Astrocyte (in vitro differentiated cells and primary cell): ENCODE measurements at places on chromosomes 7 and 10.

DNA sequence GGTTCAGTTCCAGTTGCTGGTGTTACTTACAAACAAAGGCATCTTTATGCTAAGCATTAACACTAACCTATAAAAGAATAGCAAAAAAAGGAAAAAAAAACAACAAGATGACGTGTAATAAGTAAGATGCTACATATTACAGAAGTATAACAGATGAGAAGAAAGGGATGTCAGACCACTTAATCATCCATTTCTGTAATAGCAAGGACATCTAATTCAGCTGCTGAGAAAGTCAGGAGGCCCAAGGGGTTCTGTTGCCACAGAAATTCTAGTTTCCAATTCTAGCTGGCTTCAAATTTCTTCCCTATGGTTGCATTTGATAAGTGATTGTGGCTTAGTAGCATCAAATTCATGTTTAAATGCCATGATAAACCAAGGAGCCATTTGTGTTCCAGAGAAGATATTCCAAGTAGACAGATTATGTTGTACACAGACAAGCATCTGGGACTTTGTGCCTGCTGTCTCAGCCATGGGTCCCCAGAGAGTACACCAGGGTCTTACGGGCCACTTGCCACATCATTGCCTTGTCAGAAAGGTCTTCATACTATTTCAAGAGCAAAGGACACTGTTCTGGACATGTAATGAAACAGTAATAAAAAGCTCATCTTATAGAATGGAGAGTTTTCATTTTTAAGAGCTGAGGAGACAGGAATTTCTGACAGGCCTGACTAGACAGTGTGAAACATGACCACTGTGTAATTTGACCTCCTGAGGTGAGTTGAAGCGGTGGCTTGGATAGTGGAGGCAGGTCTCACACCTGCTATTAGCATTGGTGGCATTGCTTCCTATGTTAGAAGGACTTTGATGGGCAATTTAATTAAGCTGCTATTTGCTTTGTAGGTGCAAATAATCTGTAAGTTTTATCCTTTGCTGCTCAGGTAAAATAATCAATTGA, 4.2 kb upstream of the ASB4 start:
- DNase-seq: no peak

GRCh38 chr7:72190919-72191318, 221.2 kb downstream of the CALN1 start:
- no peak for DNase-seq

DNA sequence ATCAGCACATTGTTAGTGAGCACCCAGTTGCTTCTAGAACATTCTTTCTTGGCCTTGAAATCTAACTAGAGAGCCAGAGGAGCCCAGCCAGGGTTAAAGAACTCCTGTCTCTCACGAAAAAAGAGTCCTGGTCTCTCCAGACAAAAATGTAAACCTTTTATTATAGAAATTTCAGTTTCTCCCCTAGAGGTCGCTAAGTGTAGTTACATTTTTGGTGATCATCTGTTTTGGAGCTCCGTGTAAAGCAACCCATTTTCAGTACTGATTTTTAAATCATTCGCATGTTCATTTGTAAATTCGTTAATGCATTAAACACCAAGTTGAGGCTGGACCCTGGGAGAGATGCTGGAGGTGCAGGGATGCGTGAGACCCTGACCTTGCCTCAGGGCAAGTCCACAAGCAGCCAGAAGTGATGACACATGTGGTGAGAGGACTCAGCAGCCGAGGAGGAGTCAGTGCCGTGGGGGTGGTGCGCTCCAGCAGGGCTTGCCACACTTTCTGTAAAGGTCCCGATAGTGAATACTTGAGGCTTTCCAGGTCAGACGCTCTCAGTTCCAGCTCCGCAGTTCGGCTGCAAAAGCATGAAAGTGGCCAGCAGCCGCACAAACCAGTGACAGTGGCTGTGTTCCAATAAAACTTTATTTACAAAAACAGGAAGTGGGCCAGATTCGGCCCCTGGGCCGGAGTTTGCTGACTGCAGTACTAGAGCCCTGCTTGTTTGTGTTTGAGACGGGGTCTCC, 578.6 kb upstream of the FOXK1 start:
- peak; percentile 64 for DNase-seq

DNA sequence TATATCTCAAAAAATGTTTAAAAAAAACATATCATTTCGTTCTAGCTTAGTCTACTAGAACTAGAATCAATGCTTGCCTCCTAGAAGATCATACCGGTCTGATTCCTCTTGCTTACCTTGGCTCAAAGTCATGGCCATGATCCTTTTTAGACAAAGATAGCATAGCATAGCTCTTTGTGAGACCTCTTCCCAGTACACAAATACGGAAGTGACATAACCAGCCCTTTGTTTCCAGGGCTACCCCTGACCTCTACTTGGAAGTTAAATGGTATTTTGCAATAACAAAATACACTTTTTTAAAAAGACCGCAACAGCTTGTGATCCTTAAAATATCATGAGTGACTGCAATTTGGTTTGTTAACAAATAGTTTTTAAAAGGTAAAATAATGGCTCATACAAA, 130.7 kb upstream of the NOBOX start:
- no peak for DNase-seq

DNA sequence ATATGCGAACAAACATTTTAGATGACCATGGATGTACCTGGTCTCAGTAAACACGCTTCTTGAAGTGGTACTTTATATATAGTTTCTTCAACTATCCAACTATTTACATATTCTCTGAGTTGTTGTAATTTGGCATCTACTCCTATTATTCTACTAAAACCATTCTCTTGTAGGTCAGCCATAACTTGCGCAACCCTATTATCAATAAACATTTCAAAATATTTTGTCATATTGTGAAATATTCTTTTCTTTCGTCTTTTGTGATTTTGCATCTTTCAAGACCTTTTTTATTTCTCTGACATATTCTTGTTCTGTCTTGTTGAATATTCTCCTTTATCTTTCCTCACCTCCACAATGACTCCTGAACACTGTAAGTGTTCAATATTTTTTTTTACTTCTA, 753.3 kb downstream of the NXPH1 start:
- no peak for DNase-seq

- DNase-seq: no peak
Observed at GRCh38 chr7:2138146-2138765, 94.5 kb downstream of the MAD1L1 start.

- no peak for DNase-seq
Observed at GRCh38 chr7:143416565-143417149, 8.0 kb upstream of the EPHA1 start.

- peak; percentile 97 for DNase-seq
Observed at GRCh38 chr7:132430861-132431822, 145.1 kb downstream of the PLXNA4 start.

GRCh38 chr7:20064181-20064970, 152.8 kb downstream of the MACC1 start:
- peak; percentile 93 for DNase-seq

DNA sequence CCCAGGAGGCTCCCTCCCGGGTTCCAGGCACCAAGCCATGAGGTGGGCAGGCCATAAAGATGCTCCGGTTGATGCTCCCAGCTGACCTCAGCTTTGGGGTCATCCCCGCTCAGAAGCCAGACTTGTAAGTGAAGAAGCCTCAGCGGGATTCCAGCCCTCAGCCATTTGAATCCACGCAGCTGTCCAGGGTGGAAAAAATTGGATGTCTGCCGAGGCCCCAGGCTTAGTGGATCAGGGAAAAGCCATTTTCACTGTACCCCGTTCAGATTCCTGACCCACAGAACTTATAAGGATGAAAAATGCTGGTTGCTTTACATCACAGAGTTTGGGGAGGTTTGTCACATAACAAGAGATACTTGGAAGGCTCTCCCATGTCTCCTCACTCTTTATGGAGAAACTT, 49.2 kb upstream of the CPN1 start:
- DNase-seq: no peak

GRCh38 chr7:121831801-121832200, 41.2 kb upstream of the PTPRZ1 start:
- DNase-seq: no peak

DNA sequence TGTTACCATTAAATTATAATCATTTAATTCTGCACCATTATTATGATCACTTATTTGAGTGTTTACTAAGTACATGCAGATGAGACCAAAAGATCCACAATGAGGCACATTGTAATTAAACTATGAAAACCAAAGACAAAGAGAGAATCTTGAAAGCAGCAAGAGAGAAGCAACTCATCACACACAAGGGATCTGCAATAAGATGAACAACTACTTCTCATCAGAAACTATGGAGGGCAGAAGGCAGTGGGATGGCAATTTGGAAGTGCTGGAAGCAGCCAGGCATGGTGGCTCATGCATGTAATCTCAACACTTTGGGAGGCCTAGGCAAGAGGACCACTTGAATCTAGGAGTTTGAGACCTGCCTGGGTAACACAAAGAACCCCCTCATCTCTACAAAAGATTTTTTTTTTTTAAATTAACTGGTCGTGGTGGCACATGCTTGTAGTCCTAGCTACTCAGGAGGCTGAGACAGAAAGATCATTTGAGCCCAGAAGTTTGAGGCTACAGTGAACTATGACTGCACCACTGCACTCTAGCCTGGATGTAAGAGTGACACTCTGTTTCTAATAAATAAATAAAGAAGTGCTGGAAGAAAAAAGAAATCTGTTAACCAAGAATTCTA, 47.7 kb downstream of the CDK6 start:
- DNase-seq: no peak

- DNase-seq: no peak
Observed at GRCh38 chr7:95405800-95406199, 9.6 kb upstream of the PON3 start.

GRCh38 chr7:78095549-78095948, 297.0 kb downstream of the PHTF2 start:
- peak; percentile 86 for DNase-seq

DNA sequence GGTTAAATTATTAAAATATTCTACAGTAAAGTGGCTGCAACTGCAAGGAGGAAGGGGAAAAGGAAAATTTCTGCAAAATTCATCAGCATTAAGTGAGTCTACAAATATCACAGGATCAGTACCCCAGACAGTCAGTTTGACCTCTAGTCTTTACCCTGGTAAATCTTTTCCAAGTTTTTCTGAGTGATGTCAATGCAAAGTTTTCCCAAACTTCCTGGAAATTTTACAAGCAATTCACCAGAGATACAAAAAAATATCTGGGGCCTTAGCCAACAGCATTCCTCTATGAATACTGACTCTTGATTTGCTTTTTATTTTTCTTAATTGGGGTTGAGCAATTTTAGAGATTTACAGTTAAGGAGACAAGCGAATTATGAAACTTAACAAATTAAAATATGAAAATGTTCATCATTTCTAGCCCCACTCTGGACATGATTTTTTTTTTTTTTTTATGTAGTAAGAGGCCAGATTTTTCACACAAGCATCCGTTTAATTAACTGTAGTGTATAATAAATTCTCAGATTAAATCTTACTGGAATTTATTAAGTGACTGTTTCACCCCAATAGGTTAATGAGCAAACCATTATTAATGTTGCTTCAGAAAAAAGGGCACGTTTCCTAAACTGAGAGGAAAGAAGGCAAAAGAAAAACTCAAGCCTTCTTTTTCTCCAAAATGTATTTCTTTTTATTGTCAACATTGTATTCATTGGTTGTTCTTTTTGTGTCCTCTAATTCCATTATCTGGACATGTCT, 539.5 kb upstream of the FZD8 start:
- peak; percentile 35 for DNase-seq

DNA sequence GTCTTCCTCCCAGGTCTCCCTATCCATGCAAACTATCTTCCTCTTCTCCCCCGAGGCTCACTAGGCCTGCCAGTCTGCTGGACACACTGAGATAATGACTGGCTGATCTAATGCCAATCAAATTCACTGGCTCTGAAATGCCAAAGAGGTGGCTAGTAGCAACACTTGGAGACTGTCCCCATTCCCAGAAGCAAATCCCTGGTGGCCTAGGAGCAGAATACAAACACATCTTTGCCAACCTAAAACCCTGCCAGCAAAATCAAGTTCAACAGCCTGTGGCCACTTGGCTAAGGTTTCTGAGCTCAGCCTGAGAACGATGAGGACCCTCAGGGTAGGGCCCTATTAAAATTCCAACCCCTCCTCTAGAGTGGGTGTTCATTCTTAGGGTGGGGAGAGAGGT, 46.6 kb downstream of the SH3PXD2A start:
- no peak for DNase-seq

DNA sequence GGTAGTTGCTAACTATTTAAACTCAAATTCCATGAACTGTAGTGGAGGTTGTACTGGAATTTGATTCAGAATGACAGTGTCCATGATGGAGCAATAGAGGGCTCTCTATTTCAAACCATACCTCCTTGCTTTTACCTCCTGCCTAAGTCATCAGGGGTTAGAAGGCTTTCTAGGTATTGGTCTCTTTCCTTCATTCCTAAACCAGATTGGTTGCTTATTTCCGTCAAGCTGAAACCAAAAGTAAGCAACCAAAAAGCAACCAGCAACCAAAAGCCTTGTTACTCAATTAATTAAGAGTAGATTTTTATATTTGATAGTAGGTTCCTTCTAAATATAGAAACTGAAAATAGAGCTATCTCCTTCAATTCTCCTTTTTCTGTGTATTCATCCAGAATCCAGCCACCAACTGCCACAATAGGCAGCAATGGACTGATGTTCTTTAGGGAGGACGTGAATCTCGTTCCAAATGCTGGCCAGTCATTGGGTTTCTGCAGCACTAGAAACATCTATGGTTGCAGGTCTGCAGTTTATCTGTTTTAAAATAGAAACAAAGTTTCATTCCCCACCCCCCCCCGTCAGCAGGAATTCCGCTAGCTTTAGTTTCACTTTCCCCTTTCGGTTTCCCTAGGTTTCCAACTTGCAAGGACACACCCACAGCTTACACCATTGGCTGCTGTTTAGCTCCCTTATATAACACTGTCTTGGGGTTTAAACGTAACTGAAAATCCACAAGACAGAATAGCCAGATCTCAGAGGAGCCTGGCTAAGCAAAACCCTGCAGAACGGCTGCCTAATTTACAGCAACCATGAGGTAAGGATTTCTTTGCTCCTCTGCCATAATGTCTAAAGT, at the start of gene IFIT1:
TSS of gene IFIT1 (plus strand) at position 717 of the 850 bp plus-strand sequence. CDS start at position 807, 90 bp downstream.
- DNase-seq: peak; percentile 94

DNA sequence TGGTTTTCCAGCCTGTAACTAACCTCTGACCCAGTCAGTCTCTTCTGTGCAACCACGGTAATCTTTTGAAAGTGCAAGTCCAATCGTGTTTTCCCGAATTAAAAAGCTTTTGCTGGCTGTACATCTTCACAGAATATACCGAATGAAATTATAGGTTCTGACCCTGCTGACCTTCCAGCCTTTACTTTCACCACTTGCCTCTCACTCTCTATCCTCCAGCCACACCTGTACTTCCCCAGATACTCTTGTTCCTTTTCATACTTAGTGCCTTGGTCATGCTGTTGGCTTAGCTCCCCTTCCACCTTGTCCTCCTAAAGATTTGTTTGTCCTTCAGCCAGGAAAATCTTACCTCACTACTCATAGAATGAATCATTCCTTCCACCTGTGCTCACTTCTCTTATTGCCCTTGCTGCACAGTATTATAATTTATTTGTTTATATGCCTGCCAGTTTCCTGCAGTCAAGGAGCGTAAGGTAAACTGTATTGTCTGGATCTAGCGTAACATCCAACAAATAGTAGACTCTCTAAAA, 2.3 kb upstream of the PNPLA8 start:
- DNase-seq: no peak
